ENCODE measurements at places on chromosomes 16 and 17.

DNA sequence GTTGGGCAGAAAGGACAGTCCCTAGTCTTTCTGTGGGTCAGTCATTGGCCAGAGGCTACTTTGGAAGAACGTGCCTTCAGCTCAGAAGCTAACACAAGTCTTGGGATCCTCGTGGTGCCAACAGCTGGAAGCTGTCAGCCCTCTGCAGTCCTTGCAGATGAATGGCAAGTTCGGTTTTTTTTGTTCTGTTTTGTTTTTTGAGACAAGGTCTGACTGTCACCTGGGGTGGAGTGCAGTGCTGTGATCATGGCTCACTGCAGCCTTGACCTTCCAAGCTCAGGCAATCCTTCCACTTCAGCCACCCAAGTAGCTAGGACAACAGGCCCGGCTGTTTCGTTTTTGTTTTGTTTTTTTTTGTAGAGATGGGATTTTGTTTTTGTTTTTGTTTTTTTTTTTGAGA lies 149.4 kb downstream of the SPECC1 start:
- DNase-seq = no peak

- DNase-seq = no peak
Measured at GRCh38 chr16:27818246-27818645, 245.3 kb downstream of the GSG1L start.

DNA sequence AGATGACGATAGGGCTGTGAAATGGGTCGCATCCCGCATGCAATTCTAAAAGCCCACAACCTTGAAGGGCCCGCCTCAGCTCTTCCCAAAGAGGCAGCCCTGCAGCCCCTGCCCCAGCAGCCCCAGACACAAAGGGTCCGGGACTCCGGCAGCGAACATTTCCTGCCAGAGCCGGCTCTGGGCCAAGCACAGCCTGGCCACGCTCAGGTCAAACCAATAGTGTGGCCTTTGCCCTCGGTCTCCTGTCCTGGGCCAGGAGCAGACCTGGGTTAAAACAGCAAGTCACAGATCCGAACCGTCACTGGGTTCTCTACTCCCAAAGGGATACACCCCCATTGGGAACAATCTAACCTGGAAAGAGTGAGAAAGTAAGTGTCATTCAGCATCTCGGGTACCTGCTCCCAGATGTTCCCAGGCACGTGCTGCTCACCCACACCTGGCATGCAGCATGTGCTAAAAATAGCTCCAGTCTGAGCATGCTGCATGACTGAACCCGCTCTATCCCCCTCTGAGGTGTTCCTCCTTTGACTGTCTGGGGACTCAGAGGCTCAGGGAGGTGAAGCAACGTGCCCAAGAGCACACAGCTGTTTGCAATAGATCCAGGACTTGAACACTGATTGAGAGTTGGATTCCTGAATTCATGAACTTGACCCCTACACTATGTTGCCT lies 22.2 kb upstream of the ATP2A3 start:
- no peak for DNase-seq

- DNase-seq = no peak
Measured at GRCh38 chr16:55479430-55480140, 587 bp downstream of the MMP2 start.

All from stimulated activated CD4-positive, alpha-beta T cell treated with anti-CD3 and anti-CD28 coated beads, Interleukin-4, amount 100 ng/mL, for 1 hour (primary cell).